Cardiac fibroblast (primary cell): ENCODE measurements at places on chromosomes 1 and 21.

GRCh38 chr1:71156590-71156989 is 75.8 kb upstream of the ZRANB2 start:
- no peak for DNase-seq

DNA sequence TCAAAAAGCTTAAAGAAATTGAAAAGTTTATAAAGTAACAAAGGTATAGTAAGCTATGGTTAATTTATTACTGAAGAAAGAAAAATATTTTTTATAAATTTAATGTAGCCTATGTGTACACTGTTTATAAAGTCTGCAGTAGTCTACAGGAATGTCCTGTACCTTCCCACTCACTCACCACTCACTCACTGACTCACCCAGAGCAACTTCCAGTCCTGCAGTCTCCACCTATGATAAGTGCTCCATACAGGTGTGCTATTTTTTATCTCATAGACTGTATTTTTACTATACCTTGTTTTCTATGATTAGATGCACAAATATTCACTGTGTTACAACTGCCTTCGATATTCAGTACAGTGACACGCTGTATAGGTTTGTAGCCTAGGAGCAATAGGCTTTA is 106.6 kb downstream of the NR5A2 start:
- no peak for DNase-seq

DNA sequence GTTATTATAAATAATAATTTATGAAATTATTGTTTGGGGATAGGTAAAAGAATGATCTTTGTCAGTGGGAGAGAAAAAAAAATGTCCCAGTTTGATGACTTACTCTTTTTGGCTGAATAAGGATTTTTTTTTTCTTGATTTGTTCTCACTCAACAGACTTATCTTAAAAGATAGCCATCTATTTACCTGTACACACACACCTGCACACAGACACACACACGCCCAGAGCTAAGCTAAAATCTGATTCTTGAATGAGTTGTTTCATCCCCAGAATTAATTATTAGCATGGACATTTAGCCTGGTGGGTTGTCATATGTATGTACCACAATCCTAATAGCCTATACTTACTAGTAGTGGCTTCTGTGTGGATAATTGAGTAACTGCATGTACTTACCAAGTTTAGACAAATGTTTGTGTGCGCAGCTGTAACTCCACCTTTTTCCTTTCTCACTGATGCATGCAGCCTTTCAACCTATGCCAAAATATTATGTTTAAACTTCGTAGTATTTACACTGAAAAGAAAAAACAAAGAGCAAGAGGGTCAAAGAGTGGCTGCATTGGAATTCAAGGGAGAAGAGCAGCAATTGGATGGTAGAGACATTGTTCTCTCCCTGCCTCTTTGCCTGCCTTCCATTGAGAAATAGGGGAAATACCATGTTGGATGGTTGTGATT is 174.3 kb downstream of the ADGRL2 start:
- DNase-seq, result no peak

DNA sequence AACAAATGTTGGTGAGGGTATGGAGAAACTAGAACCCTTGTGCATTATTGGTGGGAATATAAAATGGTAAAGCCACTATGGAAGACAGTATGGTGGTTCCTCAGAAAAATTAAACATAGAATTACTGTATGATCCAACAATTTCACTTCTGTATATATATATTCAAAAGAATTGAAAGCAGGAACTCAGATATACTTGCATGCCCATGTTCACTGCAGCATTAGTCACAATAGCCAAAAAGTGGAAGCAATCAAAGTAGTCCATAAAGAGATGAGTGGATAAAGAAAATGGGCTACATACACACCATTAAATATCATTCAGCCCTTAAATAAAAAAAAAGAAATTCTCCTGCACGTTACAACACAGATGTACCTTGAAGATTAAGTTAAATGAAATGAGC is 34.1 kb downstream of the ABL2 start:
- DNase-seq, result no peak

GRCh38 chr1:42941640-42942330 is 16.9 kb downstream of the SLC2A1 start:
- peak; percentile 90 for DNase-seq

DNA sequence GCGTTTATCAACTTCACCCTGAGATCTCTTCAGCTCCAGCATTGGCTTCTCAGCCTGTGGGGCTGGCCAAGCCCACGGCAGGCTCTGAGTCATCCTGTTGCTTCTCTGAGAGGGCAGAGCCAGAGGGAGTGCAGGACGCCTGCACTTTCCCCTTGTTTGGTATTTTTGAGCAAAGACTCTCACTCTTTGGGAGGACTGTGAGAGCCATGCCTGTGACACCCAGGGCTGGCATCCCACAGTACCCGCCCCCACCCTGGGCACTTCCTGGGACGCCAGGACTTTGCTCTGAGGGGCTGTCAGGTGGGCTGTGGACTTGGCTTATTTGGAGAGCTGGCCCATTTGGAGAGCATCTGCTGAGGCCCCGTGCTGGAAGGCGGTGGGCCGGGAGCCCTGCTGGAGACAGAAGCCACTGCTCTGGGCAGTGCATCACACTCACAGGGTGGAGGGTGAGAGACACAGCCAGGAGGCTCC is 37.4 kb downstream of the VANGL1 start:
- DNase-seq, result peak; percentile 75

GRCh38 chr21:34640858-34641257 is 25.9 kb upstream of the RCAN1 start:
- DNase-seq, result peak; percentile 51

GRCh38 chr1:100785470-100786052 is 66.0 kb downstream of the VCAM1 start:
- DNase-seq, result peak; percentile 95

DNA sequence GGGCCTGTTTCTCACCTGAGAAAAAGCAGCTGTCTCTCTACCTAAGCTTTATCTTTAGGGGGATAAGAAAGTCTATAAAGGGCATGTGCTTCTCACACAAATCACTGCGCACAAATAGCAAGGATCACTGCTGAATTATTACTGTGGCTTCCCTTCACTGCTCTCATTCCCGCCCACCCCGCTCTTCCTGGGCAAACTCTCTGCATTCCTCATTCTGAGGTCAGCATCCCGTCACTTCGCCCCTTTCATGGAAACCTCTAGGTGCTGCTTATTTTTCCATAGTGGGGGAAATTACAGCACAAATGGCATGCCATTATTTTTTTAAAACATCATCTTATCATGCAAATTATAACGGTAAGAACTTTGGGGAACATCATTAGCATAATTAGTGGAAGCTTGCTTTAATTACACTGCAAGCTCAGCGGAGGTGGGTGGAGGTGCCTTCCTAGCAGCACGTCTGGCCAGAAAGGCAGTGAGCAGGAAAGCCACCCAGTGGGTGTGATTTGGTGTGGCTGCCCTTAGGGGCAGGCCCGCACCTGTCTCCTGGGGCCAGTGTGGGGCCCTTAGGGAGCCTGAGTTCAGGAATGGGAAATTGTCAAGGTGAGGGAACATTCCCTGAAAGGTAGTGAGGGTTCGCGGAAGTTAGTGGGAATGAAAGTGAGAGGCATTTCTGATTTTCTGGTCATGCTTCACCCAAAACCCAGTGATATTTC is 105.9 kb downstream of the LAMC2 start:
- peak; percentile 49 for DNase-seq

DNA sequence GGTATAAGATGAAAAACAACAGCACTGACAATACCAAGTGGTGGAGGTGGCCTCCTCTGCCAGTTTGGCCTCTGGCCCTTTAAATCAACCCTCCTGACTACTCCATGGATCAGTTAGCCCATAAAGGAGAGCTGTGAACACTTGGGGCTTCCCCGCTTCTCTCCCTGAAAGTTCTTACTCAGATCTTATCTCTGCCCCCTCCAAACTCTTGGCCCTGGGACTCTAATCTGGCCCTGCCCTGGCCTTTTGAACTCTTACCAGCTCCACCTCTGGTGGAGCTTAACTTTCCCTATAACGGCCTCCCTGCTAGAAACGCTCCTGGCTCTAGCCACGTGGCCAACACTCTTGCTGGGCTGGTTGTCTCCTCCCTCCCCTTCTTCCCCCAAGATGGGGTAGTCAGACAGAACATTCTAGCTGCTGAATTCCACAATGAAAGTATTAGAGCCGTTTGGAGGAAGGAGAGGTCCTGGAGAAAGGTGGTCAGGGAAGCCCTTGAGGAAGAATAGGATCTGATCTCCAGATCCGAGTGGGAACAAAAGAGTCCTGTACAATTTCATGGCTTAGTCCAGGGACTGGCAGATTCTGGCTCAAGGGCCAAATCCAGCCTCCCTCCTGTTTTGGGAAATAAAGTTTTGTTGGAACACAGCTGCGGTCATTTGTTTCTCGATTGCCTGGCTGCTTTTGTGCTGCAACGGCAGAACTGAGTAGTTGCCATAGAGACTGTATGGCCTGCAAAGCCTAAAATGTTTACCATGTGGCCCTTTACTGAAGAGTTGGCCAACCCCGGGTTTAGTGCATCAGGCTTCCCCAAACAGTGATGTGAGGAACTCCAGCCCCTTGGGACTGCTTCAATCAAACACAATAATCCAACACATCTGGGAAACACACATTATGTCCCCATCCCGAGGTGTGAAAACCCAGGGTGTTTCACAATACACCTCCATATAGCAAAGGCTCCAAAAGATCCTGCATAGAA is 9.5 kb upstream of the PIGR start:
- DNase-seq, result no peak

- DNase-seq, result peak; percentile 68
Measured at GRCh38 chr1:17335821-17336710, 28.1 kb downstream of the PADI4 start.

- peak; percentile 25 for DNase-seq
Measured at GRCh38 chr1:205199090-205199930, 12.2 kb downstream of the DSTYK start.

DNA sequence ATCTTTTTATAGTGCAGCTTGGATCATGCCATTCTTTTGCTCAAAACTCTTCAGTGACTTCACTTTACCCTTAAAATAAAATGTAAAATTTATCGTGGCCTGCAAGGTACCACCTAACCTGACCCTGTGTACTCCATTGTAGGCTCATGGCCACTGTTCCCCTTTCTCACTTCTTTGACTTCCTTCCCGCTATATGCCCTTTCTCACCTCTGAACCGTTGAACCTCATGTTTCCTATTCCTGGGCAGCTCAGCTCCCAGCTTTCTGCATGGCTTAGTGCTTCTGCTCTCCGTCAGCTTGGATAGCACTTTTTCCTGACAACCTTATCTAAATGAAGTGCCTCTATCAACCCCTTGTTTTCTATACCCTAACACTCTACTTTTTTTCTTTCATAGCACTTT is 61.1 kb upstream of the GPR25 start:
- no peak for DNase-seq

DNA sequence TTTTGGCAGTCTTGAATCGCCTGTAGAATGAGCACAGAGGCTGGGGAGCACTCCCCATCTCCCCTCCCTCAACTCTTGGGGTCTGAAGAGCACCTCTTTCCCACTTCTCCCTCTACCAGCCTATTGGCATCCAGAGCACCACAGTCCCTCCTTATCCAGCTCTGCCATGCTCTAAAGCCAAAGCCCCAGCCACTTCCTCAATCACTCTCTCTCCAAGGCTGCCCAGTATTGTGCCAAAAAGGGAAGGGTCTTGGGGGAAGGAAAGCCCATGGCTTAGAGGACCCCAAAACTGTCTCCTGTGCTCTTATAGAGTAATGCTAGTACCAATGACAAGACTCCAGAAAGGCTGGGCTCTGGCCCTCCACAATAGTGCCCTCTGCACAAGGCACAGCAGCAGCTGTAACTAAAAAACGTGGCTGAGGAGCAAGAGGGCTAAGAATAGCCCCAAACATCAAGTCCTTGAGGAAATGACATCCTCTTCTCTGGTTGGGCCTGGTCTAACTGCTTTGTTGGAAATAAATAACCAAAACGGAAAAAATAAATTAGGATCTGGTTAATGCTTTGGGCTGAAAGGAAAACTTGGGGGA is 28.4 kb downstream of the SLC27A3 start:
- DNase-seq, result no peak

DNA sequence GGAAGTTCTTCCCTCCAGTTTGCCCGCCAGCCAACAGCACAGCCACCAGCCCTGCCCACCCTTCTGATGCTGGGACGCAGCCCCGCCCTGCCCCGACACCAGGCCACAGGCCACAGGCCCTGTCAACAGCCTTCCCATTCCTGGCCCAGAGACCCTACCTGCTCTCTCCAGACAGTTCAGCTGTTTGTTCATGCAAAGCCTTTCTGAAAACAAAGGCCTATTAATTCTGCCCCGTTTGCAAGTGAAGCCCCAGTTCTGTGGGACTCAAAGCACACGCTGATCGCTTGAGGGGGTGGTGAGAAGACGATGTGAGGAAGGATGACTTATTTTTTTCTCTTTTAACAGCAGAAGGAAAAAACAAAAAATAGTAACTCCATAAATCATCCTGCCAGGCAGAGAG is 55.4 kb upstream of the KIF26B start:
- no peak for DNase-seq

DNA sequence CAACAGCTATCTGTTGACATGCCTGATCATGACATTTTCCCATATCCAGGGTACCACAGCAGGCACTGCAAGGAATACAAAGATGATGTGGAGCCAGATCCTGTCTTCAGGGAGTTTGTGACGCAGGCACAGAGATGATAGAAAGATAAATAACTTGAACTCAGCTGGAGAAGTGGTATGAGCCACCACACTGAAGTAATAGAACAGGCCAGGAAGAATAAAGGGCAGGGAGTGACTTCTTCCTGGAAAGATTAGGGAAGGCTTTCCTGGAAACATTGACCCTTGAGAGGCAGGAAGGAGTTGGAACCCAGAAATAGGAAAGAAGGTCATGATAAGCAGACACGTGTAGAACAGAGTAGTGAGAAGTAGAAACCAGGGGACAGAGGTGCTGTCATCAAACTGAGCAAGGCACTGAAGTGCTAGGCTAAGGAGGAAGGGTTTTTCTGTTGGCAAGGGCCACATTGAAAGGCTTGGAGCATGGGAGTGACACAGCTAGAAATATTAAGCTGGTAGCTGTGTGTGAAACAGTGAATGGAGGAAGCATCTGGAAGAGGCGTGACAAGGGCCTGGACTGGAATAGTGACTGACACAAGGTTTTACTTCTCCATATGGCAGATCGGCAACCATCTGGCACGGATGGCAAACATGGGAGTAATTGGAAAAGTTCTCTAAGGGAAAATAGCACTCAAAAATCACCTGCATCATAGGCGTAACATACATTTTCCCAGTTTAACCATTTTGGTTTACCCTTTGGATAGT is 68.4 kb downstream of the AK5 start:
- no peak for DNase-seq

GRCh38 chr1:21298981-21299391 is 8.7 kb upstream of the ECE1 start:
- no peak for DNase-seq

- DNase-seq, result peak; percentile 94
Measured at GRCh38 chr1:201488830-201489589, 17.9 kb downstream of the CSRP1 start.

GRCh38 chr1:64517640-64518039 is 47.7 kb downstream of the CACHD1 start:
- no peak for DNase-seq

GRCh38 chr1:55078470-55078869 is 39.1 kb downstream of the PCSK9 start:
- DNase-seq, result no peak
